ENCODE measurements at places on chromosomes 2 and 18.
A peak's percentile ranks its signal among the peaks of the same experiment; 100 is the strongest.

DNA sequence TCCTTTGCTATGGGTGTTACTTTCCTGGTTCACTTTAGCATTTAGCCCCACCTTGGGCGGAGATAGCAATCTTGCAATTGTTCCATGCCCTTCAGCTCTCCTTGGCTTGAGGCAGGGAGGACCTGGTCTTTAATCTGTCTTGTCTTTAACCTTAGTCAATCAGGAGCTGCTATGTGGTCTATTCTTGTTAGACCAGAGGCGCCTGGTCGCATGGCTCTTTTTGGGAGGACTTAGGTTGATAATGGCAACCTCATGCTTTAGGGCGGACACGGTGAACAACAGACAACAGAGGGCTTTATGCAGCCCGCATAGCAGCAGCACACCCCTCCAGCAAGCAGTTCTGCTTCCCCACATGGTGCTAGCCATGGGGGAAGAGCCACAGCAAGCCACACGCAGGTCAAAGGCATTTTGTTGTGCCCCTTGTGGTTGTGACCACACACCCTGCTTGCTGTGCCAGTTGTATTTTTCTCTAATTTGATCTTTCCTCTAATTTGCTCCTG lies 17.7 kb upstream of the ZDBF2 start:
- DNase-seq, result no peak
- H3K36me3 ChIP-seq, result no peaks in the 10 kb centered on the region

GRCh38 chr2:25279091-25279651 lies 62.6 kb downstream of the DNMT3A start:
- H3K4me1 ChIP-seq, result peaks cover 66% of the 10 kb centered on the region
- H3K27me3 ChIP-seq, result no peaks in the 10 kb centered on the region
- peak; percentile 35 for DNase-seq
- peaks cover 10% of the 10 kb centered on the region for H3K36me3 ChIP-seq
- H3K4me3 ChIP-seq, result no peak overlapping the region
- H3K27ac ChIP-seq, result peak overlapping the region; percentile 50

- H3K27me3 ChIP-seq, result no peaks in the 10 kb centered on the region
- H3K4me1 ChIP-seq, result no peaks in the 10 kb centered on the region
- DNase-seq, result no peak
- no peak overlapping the region for H3K4me3 ChIP-seq
- no peaks in the 10 kb centered on the region for H3K36me3 ChIP-seq
These were observed 408.5 kb downstream of the ZEB2 start for GRCh38 chr2:144111437-144111836.

GRCh38 chr2:137969418-137969765 lies 5.1 kb downstream of the HNMT start:
- no peaks in the 10 kb centered on the region for H3K4me1 ChIP-seq
- H3K27ac ChIP-seq, result no peak overlapping the region
- no peaks in the 10 kb centered on the region for H3K36me3 ChIP-seq
- no peak for DNase-seq

DNA sequence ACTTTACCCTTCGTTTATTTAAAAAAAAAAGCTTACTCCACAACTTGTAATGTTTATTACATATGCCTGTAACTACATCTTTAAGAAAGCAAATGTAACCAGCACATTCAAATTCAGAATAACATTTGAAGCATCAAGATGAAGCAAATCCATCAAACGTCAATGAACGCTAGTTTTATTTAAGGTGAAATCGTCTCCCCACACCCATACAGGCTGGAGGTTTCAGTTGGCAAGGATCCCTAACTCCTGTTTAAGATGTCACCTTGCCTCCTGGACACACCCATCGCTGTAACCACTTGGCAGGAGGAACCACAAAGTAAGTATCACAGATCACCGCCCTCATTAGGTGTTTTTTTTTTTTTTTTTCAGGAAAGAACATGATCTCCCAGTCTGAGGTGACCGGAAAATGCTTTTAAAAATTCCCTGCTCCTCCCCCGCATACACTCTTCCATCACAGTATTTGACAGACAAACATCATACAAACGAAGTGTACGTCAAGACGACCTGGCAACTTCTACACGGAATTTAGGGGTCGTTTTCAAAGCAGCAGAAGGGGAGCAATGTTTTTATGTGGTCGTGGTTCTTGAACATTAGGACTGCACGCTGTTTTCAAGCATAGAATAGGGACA lies 19.7 kb upstream of the STPG4 start:
- no peaks in the 10 kb centered on the region for H3K27me3 ChIP-seq
- peak overlapping the region; percentile 49 for H3K4me3 ChIP-seq
- H3K4me1 ChIP-seq, result peaks cover 13% of the 10 kb centered on the region
- peak overlapping the region; percentile 58 for H3K27ac ChIP-seq
- H3K36me3 ChIP-seq, result peaks cover 8% of the 10 kb centered on the region
- DNase-seq, result peak; percentile 78
